NCI-H187 (cell line): ENCODE measurements at places on chromosomes 12 and 14.

DNA sequence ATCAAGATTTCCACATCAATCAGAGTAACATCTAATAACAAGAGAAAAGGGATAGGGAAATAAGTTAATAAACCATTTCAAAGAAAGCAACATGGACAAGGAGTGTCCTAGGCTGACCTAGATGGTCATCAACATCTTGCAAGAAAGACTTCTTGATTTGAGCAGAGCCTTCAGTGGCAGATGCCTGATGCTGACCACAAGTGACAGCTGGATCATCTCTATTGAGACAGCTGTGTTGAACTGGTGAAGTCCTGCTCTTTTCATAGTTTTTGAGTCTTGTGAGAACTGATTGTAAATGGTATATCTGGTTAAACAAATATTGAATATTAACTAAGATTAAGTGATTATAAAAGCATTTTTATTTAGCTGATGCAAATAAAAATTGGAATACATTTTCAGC, 1083.6 kb upstream of the LRFN5 start:
- no peak for DNase-seq

- DNase-seq, result peak; percentile 52
These were observed 400 bp downstream of the CHST11 start for GRCh38 chr12:104456950-104457745.

DNA sequence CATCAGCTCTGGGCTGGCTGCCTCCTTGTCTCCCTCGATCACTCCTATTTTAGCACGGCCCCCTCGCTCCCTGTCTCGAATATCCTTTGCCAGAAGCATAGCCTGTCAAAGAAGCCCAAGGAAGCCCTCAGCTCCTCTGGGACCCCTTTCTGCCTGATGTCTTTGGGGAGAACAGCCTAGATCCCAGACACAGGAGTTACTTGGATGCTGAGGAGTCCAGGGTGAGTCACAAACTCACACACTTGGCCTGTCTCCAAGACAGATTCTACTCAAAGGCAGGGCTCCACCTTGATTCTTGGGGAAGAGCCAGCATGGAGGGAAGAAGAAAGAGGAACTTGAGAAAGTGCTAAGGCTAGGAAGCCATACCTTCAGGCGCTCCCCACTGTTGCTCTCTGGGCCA, 8.1 kb downstream of the AVIL start:
- no peak for DNase-seq

DNA sequence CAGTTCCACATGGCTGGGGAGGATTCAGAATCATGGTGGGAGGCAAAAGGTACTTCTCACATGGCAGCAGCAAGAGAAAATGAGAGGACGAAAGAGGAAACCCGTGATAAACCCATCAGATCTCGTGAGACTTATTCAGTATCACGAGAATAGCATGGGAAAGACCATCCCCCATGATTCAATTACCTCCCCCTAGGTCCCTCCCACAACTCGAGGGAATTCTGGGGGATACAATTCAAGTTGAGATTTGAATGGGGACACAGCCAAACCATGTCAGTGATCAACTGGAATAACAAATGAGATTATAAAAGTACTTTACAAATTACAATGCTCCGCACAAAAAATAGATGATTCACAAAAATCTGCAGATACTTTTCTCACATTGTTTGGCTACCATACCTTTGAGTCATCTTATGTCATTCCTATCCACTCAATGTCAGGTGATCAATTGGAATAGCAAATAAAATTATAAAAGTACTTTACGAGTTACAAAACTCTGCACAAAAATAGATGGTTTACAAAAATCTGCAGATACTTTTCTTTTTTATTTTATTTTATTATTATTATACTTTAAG, 338.9 kb downstream of the C12orf50 start:
- DNase-seq, result no peak
